ENCODE measurements at places on chromosomes 3 and 15.

GRCh38 chr3:135138776-135139175 is 343.7 kb downstream of the EPHB1 start:
- DNase-seq: no peak

DNA sequence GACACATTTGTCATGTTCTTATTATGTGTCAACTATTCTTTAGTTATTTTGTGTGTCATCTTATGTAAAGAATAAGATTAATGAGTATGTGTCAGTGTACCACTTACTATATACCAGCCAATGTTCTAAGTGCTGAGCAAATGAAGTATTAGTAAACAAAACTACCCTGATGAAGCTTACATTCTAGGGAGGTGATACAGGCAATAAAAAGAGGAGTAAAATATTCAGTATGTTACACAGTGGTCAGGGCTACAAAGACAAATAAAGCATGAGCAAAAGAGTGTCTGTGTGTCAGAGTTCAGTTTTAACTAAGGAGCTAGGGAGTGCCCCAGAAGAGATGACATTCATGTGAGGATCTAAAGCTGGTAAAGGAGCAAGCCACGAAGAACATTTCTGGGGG is 79.1 kb downstream of the TRPC1 start:
- no peak for DNase-seq

DNA sequence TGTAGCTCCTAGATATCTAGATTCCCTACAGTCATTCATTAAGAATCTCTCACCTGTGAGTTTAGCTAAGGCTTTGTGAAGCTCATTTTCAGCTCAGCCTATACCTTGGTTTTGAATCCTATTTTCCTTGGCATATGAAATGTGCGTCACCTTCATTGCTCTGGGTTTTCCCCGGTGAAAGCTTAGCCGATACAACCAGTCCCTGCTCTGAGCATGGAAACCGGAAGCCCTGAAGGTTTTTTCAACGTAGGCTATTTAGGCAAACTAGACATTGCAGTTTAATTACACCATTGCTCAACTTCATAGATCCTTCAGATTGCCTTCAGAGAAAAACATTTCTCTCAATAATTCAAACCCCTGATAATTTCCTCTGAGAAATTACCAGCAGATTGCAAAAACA is 206.8 kb upstream of the TPRG1 start:
- DNase-seq: no peak

DNA sequence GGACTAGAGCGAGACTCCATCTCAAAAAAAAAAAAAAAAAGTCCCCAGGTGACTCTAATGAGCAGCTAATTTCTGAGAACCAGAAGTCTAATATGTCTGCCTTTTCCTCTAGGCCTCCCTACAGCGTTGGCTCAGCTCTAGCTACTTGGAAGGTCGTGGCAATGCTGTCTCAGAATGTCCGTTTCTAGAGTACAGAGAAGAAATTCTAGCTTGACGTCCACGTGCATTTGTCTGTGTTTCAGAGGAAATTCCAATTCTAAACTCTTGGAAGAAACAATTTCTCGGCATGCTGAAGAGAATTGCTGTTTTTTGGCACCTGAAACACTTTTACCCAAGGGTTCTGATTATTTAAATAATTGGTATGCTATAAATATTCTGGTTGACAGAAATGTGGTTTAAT is 78.8 kb downstream of the SOX2 start:
- no peak for DNase-seq

DNA sequence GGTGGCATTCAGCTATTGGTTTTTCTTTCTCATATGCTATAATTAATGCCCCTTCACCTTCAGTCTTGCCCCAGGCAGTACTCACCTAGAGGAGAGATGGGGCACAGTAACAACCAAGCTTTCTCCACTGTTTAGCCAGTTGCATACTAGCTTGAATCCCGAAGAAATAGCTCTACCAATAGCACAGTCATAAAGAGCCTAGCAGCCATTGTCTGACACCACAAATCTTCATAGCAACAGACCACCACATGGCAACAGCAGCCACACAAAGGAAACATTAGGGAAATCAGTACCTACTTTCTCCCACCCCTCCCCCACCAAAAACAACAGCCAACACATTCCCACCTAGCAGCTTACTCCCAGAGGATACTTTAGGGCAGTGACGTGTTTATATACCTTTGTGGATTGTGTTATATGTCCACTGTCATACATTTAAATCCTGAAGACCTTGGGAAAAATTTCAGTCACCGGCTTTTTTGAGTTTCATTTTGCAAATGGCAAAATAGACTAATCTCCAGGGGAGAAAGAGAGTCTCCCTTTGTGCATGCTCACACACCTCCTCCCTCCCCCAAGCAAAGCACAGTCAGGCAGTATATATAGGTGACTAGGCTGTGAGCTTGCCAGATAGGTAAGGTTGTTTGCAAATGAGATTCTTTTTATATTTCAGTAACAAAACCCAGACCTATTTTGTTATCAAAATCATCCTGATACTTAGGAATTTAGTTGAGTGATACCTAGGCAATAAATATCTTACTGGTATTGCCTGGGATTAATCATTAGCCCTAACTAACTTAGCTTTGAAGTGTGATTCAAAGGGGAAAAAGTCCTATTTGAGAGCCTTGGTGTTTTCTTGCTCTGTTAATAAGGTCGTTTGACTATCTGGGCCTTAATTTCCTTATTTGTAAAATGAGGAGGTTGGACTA is 140.6 kb downstream of the RBPMS2 start:
- no peak for DNase-seq

DNA sequence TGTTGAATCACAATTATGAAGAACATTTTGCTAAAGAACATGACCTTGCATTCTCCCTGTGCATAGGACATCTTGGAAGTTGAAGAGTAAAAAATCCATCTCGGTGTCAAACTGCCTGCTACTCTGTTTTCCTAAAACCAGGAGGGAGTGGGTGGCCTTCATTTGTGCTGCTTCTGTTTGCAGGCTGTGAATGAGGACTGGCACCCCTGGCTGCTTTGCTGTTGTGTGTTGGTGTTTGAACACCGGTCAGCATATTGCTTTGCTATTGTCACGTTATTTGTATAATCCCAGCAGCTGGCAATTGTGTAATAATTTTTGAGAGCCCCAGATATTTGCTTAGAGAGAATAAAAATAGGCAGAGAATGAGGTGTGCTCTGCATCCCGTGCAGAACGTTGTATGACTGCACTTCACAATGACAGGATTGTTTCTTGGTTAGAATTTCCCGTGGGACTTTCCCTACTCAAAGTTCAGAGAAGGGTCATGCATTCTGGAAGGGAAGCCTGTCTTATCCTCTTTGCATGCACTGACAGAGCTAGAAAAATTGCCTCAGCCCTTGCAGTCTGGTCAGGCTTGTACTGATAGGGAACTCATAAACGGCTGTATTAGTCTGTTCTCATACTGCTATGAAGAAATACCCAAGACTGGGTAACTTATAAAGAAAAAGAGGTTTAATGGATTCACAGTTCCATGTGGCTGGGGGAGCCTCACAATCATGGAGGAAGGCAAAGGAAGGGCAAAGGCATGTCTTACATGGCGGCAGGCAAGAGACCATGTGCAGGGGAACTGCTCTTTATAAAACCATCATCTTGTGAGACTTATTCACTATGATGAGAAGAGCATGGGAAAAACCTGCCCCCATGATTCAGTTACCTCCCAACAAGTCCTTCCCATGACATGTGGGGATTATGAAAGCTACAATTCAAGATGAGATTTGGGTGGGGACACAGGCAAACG is 16.3 kb downstream of the SV2B start:
- DNase-seq: no peak

DNA sequence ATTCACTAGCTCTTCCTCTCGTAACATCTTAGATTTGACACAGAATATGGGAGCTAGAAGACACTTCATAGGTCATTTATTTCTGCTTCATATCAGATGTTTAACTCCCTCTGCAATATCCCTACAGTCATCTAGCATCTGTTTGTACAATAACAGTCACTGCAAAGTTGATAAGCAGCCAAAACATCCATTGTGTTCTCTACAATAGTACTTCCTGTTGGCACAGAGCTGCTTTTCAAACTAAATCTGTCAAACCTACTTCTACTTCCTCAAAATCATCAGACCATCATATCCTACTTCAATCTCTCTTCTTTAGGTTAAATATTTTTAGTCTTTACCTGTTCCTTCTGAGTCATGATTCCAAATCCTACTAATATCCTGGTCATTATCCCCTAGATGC is 233.2 kb downstream of the FGF12 start:
- no peak for DNase-seq

GRCh38 chr3:108500728-108501127 is 9.7 kb downstream of the MYH15 start:
- no peak for DNase-seq

GRCh38 chr3:189812806-189813465 is 181.7 kb downstream of the TP63 start:
- DNase-seq: no peak

DNA sequence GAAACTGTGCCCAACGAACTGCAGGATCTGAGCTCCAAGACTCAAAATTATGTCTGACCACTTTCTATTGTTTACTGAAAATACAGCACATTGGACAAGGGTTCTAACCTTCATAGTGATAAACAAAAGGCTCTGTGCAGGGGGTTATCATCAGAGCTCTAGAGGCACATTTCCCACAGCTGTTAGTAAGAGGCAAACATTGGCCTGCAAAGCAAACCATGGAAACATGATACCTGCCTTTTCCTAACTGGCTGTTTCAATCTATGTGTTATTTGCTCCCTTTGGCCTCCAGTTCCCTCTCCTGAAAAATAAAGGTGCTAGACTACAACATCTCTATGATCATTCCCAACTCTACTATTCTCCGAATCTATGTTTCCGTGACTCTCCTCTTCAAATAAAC is 159.7 kb upstream of the ARHGEF26 start:
- no peak for DNase-seq

GRCh38 chr3:185527364-185527763 is 25.0 kb downstream of the LIPH start:
- DNase-seq: no peak

GRCh38 chr15:41507820-41508290 is 5.8 kb downstream of the LTK start:
- no peak for DNase-seq

GRCh38 chr15:91461377-91461776 is 361.3 kb downstream of the SV2B start:
- DNase-seq: no peak

DNA sequence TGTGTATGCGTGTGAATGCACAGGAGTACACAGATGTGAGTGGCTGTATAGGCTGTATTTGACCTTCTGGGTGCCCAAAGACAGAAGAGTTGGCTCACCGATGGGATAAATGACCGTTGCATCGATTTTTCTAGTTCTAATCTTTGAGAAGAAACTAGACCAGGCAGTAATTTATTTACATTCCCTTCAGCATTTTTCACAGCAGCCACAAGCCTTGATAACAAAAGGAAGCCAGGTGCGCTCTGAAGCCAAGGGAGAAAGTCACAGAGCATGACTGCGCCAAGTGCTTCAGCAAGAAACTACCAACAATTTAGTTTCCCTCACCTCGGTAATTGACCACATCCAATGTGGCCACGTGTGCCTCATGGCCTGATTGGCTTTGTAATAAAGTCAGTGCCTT is 5.9 kb upstream of the FAM3D start:
- no peak for DNase-seq

DNA sequence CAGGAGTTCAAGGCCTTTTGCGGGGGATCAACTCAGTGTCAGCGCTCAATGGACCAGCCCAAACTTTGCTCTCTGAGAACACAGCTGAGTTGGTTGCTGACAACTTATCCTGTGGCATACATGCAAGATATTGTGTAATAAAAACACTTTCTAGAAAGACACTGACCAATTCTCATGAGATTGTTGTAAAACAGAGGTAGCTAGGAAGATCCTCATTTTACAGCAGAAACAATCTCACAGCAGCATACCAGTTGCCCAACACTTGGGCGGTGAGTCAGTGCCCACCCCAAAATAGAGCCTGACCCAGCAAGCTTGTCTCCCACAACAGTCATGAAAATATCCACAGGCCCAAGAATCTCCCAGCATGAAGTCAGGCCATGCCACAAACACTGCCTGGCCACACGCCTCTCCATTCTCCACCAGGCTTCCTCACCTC is 18.2 kb downstream of the KLHL6 start:
- no peak for DNase-seq

DNA sequence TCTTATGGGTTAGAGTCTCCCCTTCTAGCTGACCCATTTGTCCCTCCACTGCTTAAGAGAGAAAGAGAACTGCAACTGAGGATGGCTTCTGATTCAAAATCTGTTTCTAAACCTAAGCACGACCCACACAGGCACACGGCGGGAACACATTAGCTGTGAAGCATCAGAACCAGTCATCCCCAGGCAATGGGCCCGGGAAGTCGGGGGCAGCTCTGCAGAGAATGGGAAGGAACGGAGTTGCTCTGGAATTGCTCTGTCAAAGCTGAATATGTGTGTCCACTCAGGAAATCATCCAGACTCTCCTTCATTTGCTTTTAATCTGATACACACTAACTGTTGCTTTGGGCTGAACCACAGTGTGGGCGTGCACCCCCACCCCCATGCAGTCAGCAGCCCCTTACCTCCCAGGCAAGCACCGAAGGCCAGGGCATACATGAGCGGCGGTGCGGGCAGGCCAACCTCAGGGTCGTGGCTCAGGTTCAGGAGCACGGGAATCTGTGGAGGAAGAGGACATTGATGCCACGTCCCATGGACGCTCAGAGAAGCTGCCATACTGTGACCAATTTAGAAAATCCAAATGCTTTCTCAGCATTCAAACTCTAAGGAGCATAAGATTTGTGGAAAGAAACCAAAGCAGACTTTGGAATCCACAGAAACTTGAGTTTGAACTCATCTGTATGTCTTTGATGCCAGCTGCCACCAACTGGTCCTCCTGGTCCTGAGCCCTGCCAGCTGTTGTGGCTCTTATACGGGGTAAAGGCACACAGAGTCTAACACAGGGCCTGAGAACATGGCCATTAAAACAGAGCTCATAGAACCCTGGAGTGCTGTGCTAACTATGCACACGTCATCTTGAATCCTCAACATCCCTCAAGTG is 247.9 kb downstream of the OCA2 start:
- no peak for DNase-seq

DNA sequence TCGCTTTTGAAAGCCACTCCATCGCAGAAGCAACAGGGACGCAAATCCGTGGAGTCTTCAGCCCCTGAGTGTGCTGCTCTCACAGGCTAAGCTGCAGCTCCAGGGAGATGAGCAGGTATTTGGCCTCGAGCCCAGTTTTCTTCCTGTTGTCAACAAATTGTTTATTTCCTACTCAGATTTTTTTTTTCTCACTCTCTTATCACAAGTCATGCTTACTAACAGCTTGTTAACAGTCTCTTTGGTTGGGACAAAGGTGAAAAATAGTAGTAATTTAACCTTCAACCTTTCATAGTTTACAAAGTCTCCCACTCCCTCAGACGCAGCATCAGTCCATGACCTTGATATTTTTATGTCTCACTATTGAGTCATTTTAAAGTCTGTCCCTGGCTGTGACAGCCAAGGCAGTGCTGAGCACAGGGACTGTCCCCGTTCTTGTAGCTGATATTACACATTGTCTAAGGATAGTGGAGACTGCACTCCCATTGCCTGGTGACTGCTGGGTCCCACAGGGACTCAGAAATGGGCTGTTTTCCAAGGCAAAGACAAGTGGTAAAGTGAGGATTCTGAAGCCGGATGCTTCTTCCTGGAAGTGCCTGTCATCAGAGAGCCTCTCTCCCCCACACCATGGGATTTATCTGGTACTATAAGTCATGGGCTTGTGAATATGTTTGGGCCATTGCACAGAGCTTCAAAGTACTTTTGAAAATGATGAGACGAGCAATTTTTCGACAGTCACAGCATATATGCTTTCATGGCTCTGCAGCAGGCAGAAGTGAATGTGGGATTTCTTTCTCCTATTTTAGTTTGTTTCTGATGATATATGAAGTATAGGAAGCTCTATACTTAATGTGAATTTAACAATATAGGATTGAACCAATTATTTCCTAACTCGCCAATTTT is 59.8 kb upstream of the UNC13C start:
- no peak for DNase-seq

GRCh38 chr3:102916532-102916931 is 481.7 kb downstream of the ZPLD1 start:
- no peak for DNase-seq
